ENCODE measurements at places on chromosomes 1 and 21.

DNA sequence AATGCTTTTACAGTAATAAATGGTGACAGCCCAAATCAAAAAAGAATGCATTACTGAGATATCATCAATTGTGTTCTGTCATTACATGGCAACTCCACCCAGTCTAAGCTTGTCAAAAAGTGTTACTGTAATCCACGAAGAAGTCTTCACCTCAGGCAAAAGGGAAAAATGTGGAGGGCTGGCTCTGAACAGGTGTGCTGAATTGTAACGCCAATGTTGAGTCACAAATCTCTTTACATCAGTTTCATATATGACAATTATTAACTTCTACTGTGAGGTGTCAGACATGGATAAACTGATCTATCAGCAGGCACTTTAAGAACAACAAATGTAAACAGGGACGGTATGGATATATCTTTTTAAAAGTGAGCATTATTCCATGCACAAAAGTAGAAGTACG, 98.5 kb upstream of the DMRTA2 start:
- DNase-seq, result no peak

DNA sequence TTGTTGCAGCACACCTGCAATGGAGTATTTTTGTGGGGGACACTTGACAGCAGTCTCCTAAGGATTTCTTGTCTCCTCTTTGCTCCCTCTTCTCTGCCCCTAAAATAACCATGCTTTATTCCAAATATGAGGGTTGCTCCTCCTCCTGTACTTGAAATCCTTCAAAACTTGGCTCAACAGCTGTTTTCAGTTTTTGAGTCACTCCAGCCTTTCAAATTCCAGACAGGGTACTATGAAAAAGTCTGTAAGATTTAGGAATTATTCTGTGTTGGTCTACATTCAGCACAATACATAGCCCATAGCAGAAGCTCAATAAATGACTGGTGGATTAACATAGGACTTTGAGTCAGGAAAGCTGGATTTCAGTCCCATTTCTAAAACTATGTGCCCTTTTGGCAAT, 5.5 kb downstream of the AP4B1 start:
- DNase-seq, result no peak

DNA sequence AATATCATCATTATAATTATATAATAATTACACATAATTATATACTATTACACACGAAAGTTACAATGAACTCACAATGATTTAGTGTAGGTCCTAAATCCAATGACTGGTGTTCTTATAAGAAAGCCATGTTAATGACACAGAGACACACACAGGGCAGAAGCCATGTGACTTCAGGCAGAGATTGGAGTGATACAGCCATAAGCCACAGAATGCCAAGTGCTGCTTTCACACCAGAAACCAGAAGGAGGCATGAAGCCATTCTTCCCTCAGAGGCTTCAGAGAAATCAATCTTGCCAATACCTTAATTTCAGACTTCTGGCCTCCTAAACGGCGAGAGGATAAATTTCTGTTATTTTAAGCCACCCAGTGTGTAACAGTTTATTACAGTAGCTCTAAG, 147.4 kb upstream of the KRTAP19-8 start:
- DNase-seq, result no peak

GRCh38 chr1:170318736-170319135, 173.0 kb downstream of the NTMT2 start:
- no peak for DNase-seq

Measured in cortex of kidney (tissue), 1 donor.